IMR-90 (cell line): ENCODE measurements at places on chromosomes 4 and X.
A peak's percentile ranks its signal among the peaks of the same experiment; 100 is the strongest.

DNA sequence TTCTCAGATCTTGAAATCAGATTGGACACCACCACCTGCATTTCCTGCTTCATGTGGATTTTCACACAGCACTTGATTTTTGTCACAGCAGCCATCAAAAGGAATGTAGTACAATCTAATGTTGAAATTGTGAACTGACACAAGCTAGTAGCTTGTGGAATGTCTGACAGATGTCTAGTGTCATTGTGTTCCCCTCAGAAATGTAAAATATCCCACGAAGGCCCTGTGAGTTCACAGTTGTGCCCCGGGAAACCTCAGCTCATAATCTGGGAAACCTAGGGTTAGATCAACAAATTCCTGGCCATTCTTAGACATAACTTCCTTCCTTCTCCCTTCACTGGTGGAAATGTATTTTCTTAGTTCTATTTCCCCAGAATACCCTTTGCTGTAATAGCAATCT lies 205.7 kb downstream of the AR start:
- no peak for DNase-seq

GRCh38 chr4:661231-661630 lies 12.8 kb downstream of the ATP5ME start:
- DNase-seq: no peak

- DNase-seq: no peak
Measured at GRCh38 chrX:70969635-70970481, 39.0 kb upstream of the SLC7A3 start.

GRCh38 chrX:130975947-130976346 lies 72.9 kb upstream of the ENOX2 start:
- DNase-seq: peak; percentile 48

- DNase-seq: peak; percentile 15
Measured at GRCh38 chr4:183838987-183839712, 66.0 kb upstream of the STOX2 start.

GRCh38 chr4:113749178-113749577 lies 12.4 kb downstream of the CAMK2D start:
- no peak for DNase-seq
